ENCODE measurements at places on chromosomes 6 and 20. TPM values are rescaled to one million over a fixed set of nuclear protein-coding genes. Genes with fewer than 3 reads are reported as not detected.

GRCh38 chr6:35202066-35202546, 11.7 kb upstream of the SCUBE3 start:
- H3K4me3 ChIP-seq: no peak overlapping the region
- H3K4me1 ChIP-seq: peaks cover 2% of the 10 kb centered on the region
- H3K27ac ChIP-seq: no peak overlapping the region
- H3K27me3 ChIP-seq: no peaks in the 10 kb centered on the region

DNA sequence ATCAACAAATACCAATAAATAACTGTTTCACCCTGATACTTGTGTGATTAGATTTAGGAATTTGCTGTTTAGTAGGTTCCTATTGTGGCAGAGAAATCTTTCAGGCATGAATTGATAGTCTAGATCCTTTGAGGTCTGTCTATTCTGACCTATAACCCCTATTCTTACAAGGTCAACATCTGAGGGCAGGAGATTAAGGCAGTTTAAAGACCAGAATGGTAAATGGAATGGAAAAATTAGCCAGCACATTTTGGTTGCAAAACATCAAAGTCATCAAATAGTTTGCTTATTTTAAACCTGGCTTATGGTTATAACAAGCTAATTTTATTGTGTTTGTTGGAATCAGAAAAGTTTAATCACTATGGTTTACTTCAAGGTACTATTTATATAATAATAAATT, 78.4 kb downstream of the LIN28B start:
- H3K27ac ChIP-seq: no peak overlapping the region
- no peak overlapping the region for H3K4me3 ChIP-seq
- H3K4me1 ChIP-seq: no peaks in the 10 kb centered on the region
- no peaks in the 10 kb centered on the region for H3K27me3 ChIP-seq
- H3K36me3 ChIP-seq: no peaks in the 10 kb centered on the region
- no peak for DNase-seq

- no peak for DNase-seq
- H3K36me3 ChIP-seq: no peaks in the 10 kb centered on the region
- no peak overlapping the region for H3K27ac ChIP-seq
- H3K4me3 ChIP-seq: no peak overlapping the region
- no peaks in the 10 kb centered on the region for H3K4me1 ChIP-seq
- no peaks in the 10 kb centered on the region for H3K27me3 ChIP-seq
Measured at GRCh38 chr6:123715006-123715863, 78.5 kb upstream of the TRDN start.

DNA sequence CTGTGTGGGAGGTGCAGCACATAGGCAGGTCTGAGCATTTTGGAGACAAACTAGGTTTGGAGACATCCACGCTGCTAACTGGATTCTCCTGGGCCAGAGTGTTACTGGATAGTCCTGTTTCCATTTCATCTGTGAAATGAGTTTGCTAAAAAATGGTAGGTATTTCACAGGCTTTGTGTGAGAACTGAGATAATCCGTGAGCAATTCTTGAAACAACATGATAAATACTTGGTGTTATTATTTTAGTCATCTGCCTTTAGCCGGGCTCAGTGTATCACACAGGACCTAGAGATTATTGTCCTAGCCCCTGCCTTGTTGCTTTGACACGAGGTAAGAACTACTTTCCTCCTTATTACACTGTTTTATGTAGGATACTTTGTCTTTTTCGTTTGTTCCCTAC, 63.0 kb downstream of the PRR18 start:
- no peaks in the 10 kb centered on the region for H3K27me3 ChIP-seq
- no peak overlapping the region for H3K4me3 ChIP-seq
- no peak overlapping the region for H3K27ac ChIP-seq
- no peaks in the 10 kb centered on the region for H3K36me3 ChIP-seq

- peaks cover 8% of the 10 kb centered on the region for H3K4me1 ChIP-seq
- no peak overlapping the region for H3K4me3 ChIP-seq
- no peak overlapping the region for H3K27ac ChIP-seq
- H3K27me3 ChIP-seq: no peaks in the 10 kb centered on the region
- no peak for DNase-seq
- H3K36me3 ChIP-seq: no peaks in the 10 kb centered on the region
Measured at GRCh38 chr20:20741087-20742045, 28.9 kb upstream of the RALGAPA2 start.

GRCh38 chr20:4369119-4369797, 352.5 kb upstream of the PRND start:
- H3K27me3 ChIP-seq: no peaks in the 10 kb centered on the region
- H3K4me3 ChIP-seq: no peak overlapping the region
- H3K27ac ChIP-seq: no peak overlapping the region
- no peaks in the 10 kb centered on the region for H3K4me1 ChIP-seq
- no peaks in the 10 kb centered on the region for H3K36me3 ChIP-seq
- DNase-seq: no peak

DNA sequence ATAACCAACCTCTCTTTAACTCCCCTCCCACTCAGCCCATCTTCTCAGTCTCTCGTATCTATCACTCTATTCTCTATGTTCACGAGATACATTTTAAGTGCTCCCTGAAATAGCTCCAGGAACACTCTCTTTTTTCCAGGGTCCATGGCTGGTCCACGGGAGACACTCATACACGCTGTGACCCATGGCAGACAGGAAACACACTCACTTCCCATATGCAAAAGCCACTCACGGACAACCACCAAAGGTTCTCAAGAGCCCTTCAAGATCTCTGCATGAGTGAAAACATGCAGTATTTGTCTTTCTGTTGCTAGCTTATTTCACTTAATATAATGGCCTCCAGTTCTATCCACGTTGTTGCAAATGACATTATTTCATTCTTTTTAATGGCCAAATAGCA, 71.4 kb upstream of the PCSK2 start:
- H3K4me1 ChIP-seq: no peaks in the 10 kb centered on the region
- no peak for DNase-seq

GRCh38 chr20:24836041-24836533, 113.0 kb upstream of the CST7 start:
- H3K36me3 ChIP-seq: no peaks in the 10 kb centered on the region
- H3K27ac ChIP-seq: no peak overlapping the region
- DNase-seq: no peak
- no peaks in the 10 kb centered on the region for H3K4me1 ChIP-seq
- H3K27me3 ChIP-seq: no peaks in the 10 kb centered on the region

DNA sequence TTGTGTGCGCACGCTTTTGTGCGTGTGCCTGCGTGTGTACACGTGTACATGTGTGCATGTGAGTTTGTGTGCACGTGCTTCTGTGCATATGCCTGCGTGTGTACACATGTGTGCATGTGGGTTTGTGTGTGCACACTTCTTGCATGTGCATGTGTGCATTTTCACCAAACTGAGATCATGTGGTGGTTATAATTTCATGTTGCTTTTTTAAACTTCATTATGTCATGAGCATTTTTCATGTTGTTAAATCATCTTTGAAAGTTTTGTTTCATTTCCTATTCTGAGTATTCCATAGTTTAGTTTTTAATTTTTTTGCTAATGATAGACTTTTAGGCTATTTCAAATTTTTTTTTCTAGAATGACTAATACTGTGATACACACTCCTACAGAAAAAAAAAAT, 6.4 kb upstream of the CST3 start:
- no peaks in the 10 kb centered on the region for H3K27me3 ChIP-seq
- no peaks in the 10 kb centered on the region for H3K36me3 ChIP-seq
- H3K4me3 ChIP-seq: no peak overlapping the region
- no peak overlapping the region for H3K27ac ChIP-seq

- DNase-seq: no peak
- H3K36me3 ChIP-seq: no peaks in the 10 kb centered on the region
- H3K27ac ChIP-seq: no peak overlapping the region
- H3K27me3 ChIP-seq: no peaks in the 10 kb centered on the region
- H3K4me3 ChIP-seq: no peak overlapping the region
- H3K4me1 ChIP-seq: no peaks in the 10 kb centered on the region
Measured at GRCh38 chr6:38775870-38776269, 60.8 kb downstream of the DNAH8 start.

DNA sequence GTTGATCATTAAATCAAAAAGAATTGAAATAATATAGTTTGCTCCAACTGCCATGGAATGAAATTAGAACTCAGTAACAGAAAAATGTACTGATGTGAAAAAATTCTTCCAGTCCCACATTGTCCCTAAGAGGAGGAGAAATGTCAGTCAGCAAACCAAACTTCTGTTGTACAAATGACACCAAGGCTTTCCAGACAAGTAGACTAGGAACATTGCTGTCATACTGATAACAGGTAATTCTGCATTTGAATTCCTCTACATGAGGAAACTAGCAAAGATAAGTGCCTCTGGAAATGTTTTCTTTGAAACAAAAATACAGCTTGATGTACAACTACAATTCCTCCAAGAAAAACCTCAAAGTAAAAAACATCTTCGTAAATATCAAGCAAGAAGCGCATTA, 90.2 kb downstream of the HIVEP1 start:
- H3K4me1 ChIP-seq: no peaks in the 10 kb centered on the region
- H3K27ac ChIP-seq: no peak overlapping the region
- H3K36me3 ChIP-seq: no peaks in the 10 kb centered on the region
- H3K4me3 ChIP-seq: no peak overlapping the region

- no peak overlapping the region for H3K4me3 ChIP-seq
- H3K4me1 ChIP-seq: no peaks in the 10 kb centered on the region
- no peak for DNase-seq
Measured at GRCh38 chr6:109852713-109853112, 125.4 kb upstream of the GPR6 start.

GRCh38 chr20:9082741-9083140, 13.9 kb downstream of the PLCB4 start:
- H3K27me3 ChIP-seq: no peaks in the 10 kb centered on the region
- H3K4me3 ChIP-seq: no peak overlapping the region
- H3K4me1 ChIP-seq: no peaks in the 10 kb centered on the region

- H3K36me3 ChIP-seq: no peaks in the 10 kb centered on the region
- H3K4me3 ChIP-seq: no peak overlapping the region
- no peak overlapping the region for H3K27ac ChIP-seq
- no peaks in the 10 kb centered on the region for H3K4me1 ChIP-seq
Measured at GRCh38 chr6:160730911-160731310, 28.9 kb downstream of the PLG start.

DNA sequence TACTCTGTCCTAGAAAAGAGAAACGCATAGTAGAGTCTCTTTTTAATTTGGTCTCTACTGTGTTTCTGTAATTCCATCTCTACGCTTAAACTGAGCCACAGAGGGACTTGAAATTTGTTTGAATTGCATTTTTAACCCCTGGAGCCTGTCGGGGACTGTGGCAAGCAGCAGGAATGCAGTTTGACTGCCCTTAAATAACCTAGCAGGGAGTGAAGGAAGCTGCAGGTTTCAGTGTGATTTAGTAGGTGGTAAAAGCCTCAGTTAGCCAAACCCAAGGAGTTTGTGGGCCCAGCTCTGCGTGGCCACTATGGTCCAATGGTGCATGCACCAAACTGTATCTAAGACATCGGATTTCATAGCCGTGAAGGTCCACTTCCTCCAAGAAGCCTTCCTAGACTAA, 70.3 kb upstream of the MC3R start:
- DNase-seq: no peak
- no peak overlapping the region for H3K27ac ChIP-seq
- no peaks in the 10 kb centered on the region for H3K27me3 ChIP-seq
- H3K4me1 ChIP-seq: no peaks in the 10 kb centered on the region
- no peaks in the 10 kb centered on the region for H3K36me3 ChIP-seq

The SYCP2L gene
- 1.0 TPM for polyA plus RNA-seq

The GFOD1 gene
- polyA plus RNA-seq: 2.1 TPM

The GHRH gene
- not detected for polyA plus RNA-seq

The LZTS3 gene
- polyA plus RNA-seq: 23.0 TPM

The ELOVL4 gene
- 2.1 TPM for polyA plus RNA-seq

The BEND6 gene
- polyA plus RNA-seq: 0.86 TPM

The HLA-DQB1 gene
- polyA plus RNA-seq: 48.0 TPM

The VSX1 gene
- not detected for polyA plus RNA-seq

The TRDN gene
- polyA plus RNA-seq: not detected

The GLP1R gene
- 0.13 TPM for polyA plus RNA-seq

The PROKR2 gene
- polyA plus RNA-seq: not detected

All from kidney (tissue), 22 donors.